ENCODE measurements at places on chromosomes 16 and 17.
A peak's percentile ranks its signal among the peaks of the same experiment; 100 is the strongest.

DNA sequence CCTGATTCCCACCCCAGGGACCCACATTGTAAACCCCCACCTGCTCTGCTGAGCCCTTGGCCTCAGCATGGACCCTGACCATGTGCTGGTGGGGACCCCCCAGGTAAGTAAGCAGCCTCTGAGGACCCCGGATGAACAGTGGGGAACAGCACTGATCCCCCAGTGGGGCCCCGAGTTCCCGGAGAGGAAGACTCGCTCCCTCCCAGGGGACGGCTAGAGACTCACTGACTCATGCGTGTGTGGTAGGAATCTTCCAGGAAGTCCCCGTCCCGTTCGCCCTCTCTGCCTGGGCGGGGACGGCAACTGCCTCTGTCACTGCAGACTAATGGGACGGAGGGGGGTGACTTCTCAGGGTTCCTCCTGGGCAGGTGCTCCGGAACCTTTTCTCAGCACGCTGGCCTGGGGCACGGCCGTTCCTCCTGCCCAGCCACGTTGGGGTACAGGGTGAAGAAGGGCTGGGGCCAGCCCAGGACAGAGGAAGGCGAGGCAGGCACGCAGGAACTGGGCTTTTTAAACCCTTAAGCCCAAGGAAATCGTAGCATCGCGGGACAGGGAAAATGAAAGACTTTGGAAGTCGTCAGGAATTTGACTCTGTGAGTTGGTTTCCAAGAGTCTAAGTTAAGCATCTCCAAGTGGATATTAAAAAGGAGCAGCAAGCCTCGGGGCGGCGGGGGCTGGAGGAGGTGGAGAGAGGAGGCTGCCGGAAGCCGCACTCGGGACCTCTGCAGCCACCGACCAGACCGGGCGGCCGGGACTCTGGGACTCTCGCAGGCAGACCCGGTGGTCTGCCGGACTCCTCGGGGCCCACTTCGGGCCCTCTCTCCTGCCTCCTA, 178.7 kb downstream of the SEC14L1 start:
- DNase-seq = peak; percentile 54

DNA sequence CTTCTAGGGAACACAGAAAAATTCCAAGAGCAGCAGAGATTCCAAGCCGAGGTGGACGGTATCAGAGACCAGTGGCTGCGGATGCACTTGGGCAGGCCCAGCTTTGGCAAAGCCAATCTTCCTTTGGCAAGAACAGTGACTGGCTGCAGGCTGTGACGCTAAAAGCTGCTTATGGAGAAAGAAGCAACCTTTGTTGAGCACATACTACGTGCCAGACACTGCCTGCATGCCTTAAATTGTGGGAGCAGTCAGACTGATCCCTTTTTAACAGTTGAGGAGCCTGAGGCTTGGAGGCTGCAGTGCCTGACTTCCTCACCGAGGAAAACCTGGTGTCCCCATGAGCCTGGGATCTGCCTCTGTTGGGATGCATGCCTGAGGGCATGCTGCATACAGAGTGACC, 69.0 kb upstream of the AMZ2 start:
- DNase-seq = no peak

- DNase-seq = no peak
Measured at GRCh38 chr17:9054126-9054975, 33.0 kb downstream of the NTN1 start.

- DNase-seq = no peak
Measured at GRCh38 chr17:73980517-73980916, 223.0 kb upstream of the RPL38 start.

GRCh38 chr17:17533901-17534441, 37.8 kb upstream of the RASD1 start:
- DNase-seq = no peak

DNA sequence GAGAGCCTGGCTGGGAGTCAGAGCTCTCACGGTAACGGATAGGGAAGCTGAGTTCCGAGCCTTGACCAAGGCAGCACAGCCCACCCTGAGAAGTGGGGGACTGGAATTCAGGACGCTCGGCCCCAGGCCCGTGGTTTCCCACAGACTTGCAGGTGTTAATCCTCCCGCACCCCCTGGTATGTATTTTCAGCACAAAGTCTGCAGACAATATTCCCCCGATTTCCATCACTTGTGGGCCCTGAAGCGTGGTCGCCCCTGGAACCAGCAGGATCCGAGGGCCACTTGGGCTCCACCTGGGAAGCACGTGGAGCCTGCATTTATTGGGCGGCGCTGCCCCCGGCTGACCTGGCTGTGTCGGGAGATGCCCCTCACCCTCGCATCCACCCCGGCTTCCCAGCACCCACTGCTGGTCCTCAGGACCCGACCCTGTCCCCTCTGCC, 60.2 kb downstream of the WSB1 start:
- DNase-seq = no peak

DNA sequence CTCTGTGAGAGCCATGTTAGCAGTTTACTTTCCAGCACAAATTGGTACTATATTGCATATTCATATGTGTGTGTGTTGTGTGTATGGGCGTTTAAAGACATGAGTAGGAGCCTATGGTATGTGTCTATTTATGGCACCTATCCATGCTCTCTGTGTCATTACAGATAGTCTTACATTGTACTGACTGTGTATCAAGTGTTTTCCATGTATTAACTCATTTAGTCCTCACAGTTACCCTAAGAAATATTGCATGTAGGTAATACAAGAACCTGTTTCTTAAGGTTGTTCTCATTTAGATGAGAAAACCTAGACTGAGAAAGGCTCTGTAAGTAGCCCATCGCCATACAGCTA, 1.6 kb downstream of the ALG1 start:
- no peak for DNase-seq

DNA sequence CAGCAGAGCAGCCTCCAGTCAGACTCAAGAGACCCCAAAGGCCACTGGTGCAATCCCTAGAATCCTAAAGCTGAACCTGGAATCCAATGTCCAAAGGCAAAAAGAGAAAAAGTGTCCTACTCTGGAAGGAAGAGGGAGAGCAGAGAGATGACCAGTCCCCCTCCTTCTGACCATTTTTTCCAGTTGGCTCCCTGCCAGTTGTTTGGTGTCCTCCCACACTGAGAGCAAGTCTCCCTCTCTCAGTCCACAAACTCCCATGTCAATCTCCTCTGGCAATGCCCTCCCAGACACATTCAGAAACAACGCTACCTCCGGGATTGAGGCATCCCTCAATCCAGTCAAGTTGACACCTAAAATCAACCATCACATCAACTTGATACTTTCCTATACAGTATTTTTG, 4.3 kb upstream of the CLEC19A start:
- no peak for DNase-seq

DNA sequence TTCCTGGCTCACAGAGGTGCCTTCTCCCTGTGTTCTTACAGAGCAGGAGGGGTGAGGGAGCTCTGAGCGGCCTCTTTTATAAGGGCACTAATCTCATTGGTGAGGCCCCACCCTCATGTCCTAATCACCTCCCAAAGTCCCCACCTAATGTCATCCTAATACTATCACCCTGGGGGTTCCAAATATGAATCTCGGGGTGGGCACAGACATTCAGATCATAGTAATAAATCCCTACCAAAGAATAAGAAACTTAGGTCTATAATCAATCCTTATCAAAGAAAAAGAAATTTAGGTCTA, 32.3 kb upstream of the METRNL start:
- no peak for DNase-seq

GRCh38 chr16:9854675-9855074, 327.6 kb downstream of the GRIN2A start:
- DNase-seq = no peak

GRCh38 chr16:85982563-85982939, 83.6 kb downstream of the IRF8 start:
- no peak for DNase-seq

DNA sequence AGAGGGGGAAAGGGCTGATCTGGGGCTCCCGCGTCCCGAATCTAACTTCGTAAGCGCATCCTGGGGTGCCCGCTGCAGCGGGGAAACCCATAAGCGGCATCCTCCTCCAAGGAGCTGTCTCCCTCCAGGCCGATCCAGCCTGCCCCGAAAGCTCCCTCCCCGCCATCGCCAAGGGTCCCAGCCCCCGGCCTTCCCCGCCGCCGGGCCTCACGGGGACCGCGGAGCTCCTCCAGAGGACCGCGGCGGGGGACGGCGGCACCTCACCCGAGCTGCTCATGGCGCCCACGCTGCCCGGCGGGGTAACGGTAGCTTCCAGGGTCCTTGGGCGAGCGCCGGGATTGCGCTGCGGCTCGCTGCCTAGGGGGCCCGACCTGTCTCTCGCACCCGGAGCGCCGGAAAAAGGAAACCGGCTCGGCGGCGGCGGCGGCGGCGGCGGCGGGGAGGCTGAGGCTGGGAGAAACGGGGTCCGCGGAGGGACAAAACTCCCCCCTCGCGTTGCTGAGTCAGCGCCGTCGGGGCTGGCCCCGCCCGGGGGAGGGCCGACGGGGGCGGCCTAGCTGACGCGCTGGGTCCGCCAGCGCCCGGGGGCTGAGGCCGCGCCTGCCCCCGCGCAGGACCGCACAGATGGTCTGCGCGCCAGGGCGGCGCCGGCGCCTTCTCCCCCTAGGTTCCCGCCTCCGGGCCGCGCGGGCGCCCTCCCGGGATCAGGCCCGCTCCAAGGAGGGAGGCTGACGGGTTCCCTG, at the start of gene BLMH:
BLMH (minus strand) TSS at position 402 of the 743 bp plus-strand sequence; CDS start at position 277, 125 bp downstream.
- DNase-seq = peak; percentile 79

- DNase-seq = no peak
Measured at GRCh38 chr17:14019186-14019956, 49.9 kb upstream of the COX10 start.

GRCh38 chr17:28839221-28839620, 3.4 kb downstream of the FAM222B start:
- DNase-seq = no peak

GRCh38 chr16:78659668-78660217, 560.3 kb downstream of the WWOX start:
- DNase-seq = no peak

DNA sequence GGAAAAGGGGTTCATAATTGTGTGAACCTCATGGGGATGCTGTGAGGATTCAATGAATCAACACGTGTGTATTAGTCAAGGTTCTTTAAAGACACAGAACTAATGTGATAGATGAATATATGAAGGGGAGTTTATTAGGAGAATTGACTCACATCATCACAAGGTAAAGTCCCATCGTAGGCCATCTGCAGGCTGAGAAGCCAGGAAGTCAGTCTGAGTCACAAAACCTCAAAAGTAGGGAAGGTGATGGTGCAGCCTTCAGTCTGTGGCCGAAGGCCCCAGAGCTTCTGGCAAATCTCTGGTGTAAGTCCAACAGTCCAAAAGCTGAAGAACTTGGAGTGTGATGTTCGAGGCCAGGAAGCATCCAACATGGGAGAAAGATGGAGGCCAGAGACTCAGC, 413.4 kb downstream of the CDH13 start:
- DNase-seq = no peak

DNA sequence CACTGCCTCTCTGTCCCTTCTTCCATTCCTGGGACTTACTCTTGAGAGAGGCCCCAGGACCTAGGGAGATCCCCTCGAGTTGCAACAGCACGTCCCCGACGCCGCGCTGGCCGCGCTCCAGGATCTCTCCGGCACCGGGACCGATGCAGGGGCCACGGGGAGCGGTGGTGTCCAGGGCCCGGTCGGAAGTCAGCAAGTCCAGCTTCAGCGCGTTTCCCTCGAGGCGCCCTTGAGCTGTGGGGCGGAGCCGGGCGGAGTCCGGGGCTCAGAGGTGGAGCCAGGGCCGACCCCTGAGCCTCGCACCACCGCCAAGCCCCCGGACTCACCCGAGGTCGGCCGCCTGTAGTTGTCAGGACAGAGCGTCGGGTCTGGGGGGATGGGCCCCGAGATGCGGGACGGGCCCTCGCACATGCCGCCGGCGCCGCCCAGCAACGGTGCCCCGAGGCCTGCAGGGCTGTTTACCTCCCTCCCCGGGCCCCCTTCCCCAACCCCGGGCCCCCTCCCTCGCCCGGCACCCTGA, 458 bp downstream of the ENKD1 start:
- no peak for DNase-seq

DNA sequence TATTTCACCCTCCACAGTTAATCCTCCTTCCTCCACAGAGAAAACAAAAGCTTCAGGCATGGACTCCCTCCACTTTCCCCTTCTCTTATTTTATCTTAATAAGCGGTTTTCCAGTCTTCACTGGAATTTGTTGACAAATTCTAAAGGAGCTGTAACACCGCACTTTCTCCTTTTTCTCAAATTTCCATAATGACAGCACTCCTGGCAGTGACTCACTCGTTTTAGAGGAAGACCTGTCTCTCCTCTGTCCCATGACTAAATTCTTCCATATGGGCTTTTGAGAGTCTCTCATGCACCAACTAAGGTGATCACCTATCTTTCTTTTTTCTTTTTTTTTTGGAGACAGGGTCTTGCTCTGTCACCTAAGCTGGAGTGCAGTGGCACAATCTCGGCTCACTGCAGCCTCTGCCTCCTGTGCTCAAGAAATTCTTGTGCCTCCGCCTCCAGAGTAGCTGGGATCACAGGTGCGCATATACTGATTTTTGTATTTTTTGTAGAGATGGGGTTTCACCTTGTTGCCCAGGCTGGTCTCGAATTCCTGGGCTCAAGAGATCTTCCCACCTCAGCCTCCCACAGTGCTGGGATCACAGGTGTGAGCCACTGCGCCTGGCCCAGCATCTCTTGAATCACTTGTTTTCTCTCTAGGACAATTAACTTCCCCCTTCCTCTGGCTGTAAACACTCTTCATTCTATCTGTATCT, 7.7 kb downstream of the ITGAM start:
- no peak for DNase-seq

- no peak for DNase-seq
Measured at GRCh38 chr17:78598013-78598471, 20.8 kb upstream of the DNAH17 start.

- DNase-seq = no peak
Measured at GRCh38 chr16:66590322-66590721, 11.1 kb downstream of the CMTM2 start.

GRCh38 chr17:3988297-3989040, 24.2 kb upstream of the ATP2A3 start:
- DNase-seq = no peak

DNA sequence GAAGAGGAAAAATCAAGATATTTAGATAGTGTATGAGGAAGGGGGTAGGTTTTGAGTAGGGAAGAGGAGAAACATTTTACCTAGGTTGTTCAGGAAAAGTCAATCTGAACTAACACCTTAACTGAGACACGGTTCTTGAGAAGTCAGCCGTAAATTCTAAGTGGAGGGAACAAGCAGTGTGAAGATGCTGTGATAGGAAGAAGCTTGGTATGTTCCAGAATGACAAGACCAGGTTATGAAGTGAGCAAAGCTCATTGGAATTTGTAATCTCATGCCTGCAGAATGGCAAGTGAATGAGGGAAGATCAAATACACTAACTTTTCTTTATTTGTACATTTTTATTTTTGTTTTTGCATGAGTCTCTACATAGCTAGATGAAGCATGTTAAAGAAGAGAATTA, 307.6 kb downstream of the ZFHX3 start:
- no peak for DNase-seq
